Right renal cortex interstitium (tissue), 3 donors: ENCODE measurements at places on chromosomes 5 and 9. TPM values are rescaled to one million over a fixed set of nuclear protein-coding genes. Genes with fewer than 3 reads are reported as not detected.

PTAR1 gene
- polyA plus RNA-seq, result 55.6 TPM

ANKRD34B gene
- 0.18 TPM for polyA plus RNA-seq

XPA gene
- 35.0 TPM for polyA plus RNA-seq

PCDH12 gene
- 16.1 TPM for polyA plus RNA-seq

FSD1L gene
- 10.6 TPM for polyA plus RNA-seq

SLC6A3 gene
- 0.47 TPM for polyA plus RNA-seq

C1QTNF2 gene
- 0.90 TPM for polyA plus RNA-seq

STKLD1 gene
- polyA plus RNA-seq, result 2.2 TPM

PFN3 gene
- polyA plus RNA-seq, result 0.67 TPM

PCDHA9 gene
- not detected for polyA plus RNA-seq

TMEM215 gene
- 0.28 TPM for polyA plus RNA-seq

TMEFF1 gene
- polyA plus RNA-seq, result 3.9 TPM

SRD5A1 gene
- polyA plus RNA-seq, result 10.6 TPM

ZNF300 gene
- 50.1 TPM for polyA plus RNA-seq

PTGDS gene
- 20.9 TPM for polyA plus RNA-seq

TAL2 gene
- polyA plus RNA-seq, result 1.6 TPM

TSSK1B gene
- 0.08 TPM for polyA plus RNA-seq

C6 gene
- polyA plus RNA-seq, result 3.8 TPM

MZB1 gene
- polyA plus RNA-seq, result 0.50 TPM

FGF10 gene
- 7.5 TPM for polyA plus RNA-seq

SLC34A1 gene
- polyA plus RNA-seq, result 190 TPM

PCDHGB7 gene
- polyA plus RNA-seq, result 14.0 TPM

TPRN gene
- 13.2 TPM for polyA plus RNA-seq

FOXD4L4 gene
- polyA plus RNA-seq, result not detected

LRRC19 gene
- polyA plus RNA-seq, result 13.4 TPM

KCNMB1 gene
- 1.3 TPM for polyA plus RNA-seq

ADAMTS16 gene
- polyA plus RNA-seq, result 68.6 TPM

ACTBL2 gene
- not detected for polyA plus RNA-seq

SVEP1 gene
- 6.1 TPM for polyA plus RNA-seq

EGFLAM gene
- polyA plus RNA-seq, result 11.6 TPM

C1QTNF3 gene
- polyA plus RNA-seq, result 53.3 TPM

GOLM1 gene
- 175 TPM for polyA plus RNA-seq

TRIP13 gene
- 13.9 TPM for polyA plus RNA-seq

RPP25L gene
- polyA plus RNA-seq, result 28.8 TPM
